ENCODE measurements at places on chromosomes 3 and 15. TPM values are rescaled to one million over a fixed set of nuclear protein-coding genes. Genes with fewer than 3 reads are reported as not detected.

CRTAP gene
- polyA plus RNA-seq = 191 TPM

OIP5 gene
- polyA plus RNA-seq = 8.6 TPM

ARID3B gene
- 9.6 TPM for polyA plus RNA-seq

DNA sequence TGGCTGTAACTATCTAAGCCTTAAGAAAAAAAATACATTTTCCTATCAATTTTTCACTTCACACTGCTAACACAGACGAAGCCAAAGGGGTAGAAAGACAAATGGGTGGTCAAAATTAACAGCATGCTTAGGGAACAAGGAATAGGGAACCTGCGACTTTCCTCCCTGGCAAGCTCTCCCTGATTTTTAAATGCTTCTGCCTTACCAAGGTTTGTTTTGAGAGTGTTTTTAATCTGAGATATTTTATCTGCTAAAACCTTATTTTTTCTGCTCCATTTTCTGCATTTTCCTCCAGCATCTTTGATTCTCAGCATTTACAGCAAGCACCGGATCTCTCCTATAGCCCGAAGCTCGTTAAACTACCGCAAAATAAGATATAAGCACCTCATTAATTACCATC is 214.4 kb downstream of the RORA start:
- no peak for DNase-seq

GOLGA8R gene
- polyA plus RNA-seq = 5.0 TPM

- no peak for DNase-seq
Observed at GRCh38 chr3:145911016-145911415, 250.0 kb downstream of the PLOD2 start.

- no peak for DNase-seq
Observed at GRCh38 chr3:180116658-180117057, 79.9 kb upstream of the PEX5L start.

- DNase-seq = no peak
Observed at GRCh38 chr15:66725464-66725785, 23.4 kb downstream of the SMAD6 start.

GRCh38 chr3:120470870-120471269 is 20.1 kb upstream of the FSTL1 start:
- DNase-seq = no peak

DNA sequence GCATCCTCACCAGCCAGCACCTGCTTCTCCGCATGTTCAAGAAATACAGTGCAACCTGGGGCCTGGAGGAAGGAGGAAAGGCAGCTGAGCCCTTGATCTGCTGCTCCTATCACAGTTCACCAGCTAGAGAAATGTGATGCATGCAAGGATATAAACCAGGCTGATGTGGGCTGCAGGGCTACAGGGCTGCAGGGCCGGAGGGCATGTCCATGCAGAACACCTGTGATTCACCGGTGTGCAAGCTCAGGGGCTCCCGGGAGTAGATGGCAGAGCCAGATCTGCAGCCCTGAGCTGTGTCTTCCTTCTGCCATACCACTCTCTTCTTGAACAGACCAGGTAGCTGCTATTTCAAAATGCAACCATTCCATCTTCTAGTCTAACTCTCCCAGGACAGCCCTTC is 84.9 kb downstream of the HMG20A start:
- DNase-seq = no peak

- DNase-seq = no peak
Observed at GRCh38 chr3:45803252-45803935, 7.1 kb upstream of the SLC6A20 start.

CADPS gene
- polyA plus RNA-seq = 2.9 TPM

DNA sequence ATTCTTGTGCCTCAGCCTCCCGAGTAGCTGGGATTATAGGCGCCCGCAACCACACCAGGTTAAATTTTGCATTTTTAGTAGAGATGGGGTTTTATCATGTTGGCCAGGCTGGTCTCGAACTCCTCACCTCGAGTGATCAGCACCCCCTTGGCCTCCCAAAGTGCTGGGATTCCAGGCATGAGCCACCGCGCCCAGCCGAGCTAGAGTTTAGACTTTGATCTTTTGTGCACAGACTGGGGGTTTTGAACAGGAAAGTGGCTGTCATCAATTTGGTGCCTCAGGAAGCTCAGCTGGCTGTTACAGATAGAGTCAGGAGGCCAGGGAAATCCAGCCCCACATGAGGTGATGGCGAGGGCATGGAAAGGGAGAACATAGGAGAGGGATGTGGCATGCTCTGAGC is 19.3 kb upstream of the IREB2 start:
- no peak for DNase-seq

ATP10A gene
- polyA plus RNA-seq = 4.7 TPM

DNA sequence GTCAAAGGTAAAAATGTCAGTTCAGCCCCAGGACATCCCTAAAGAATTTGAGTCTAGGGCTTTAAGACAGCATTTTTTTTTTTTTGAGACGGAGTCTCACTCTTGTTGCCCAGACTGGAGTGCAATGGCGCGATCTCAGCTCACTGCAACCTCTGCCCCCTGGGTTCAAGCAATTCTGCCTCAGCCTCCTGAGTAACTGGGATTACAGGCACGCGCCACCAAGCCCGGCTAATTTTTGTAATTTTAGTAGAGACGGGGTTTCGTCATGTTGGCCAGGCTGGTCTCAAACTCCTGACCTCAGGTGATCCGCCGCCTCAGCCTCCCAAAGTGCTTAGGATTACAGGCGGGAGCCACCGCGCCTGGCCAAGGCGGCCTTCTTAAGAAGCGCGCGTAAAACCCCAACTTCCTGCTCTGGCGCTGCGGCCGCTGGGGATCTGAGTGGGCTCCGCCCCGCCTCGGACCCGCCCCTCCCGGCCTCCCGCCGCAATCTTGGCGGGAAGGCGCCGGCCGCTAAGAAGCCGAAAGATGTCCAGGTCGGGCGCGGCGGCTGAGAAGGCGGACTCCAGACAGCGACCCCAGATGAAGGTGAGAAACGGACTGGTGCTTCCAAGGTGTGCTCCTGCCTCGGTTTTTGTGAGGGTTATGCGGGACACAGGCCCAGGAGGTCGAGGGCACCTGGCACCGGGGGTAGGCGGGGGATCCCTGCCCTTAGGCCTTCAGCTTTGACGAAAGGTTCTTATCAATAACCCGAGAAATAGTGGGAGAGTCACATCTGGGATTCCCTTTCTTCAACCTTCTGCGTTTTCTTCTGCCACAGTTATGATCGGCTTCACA is at the start of gene WDR76:
Gene WDR76 (plus strand): TSS at position 495 of the 834 bp plus-strand sequence. CDS start 31 bp downstream, at position 526.
- peak; percentile 48 for DNase-seq

PLCD1 gene
- polyA plus RNA-seq = 25.0 TPM

LRRN1 gene
- 17.6 TPM for polyA plus RNA-seq

GJD2 gene
- not detected for polyA plus RNA-seq

MAP1A gene
- polyA plus RNA-seq = 8.5 TPM

DNA sequence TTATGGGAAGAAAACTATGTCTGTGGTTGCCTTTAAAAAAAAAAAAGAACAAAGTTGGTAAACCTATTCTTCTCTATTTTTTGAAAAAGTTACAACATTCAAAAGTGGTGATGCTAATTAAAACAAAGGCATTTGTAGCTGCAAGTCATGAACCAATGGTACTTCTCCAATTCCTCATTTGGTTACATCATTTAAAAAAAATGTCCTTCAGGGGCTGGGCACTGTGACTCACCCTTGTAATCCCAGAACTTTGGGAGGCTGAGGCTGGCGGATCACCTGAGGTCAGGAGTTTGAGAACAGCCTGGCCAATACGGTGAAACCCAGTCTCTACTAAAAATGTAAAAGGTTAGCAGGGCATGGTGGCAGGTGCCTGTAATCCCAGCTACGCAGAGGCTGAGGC is 574.6 kb downstream of the VGLL3 start:
- DNase-seq = no peak

CYP1A2 gene
- polyA plus RNA-seq = 0.23 TPM

DNA sequence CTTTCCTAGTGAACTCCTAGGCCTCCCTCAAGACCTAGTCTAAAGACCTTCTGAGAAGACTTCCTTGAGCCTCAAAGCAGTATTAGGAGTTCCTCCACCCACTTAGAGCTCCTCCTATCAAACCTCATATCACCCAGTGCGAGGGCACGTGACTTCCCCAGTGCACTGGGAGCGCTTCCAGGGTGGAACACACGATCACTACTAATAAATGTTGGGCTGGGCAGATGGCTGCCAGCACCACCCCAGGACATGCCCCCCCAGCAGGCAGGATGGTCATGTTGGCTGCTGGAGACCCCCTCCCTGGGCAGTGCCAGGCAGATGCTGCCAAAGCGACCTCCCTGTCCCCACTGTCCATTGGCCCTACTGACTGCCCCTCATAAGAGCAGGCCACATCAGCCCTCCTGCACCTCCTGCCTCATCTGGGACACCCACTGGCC is 8.5 kb upstream of the PLXND1 start:
- DNase-seq = no peak

- DNase-seq = no peak
Observed at GRCh38 chr15:41866263-41866703, 27.6 kb downstream of the SPTBN5 start.

DNA sequence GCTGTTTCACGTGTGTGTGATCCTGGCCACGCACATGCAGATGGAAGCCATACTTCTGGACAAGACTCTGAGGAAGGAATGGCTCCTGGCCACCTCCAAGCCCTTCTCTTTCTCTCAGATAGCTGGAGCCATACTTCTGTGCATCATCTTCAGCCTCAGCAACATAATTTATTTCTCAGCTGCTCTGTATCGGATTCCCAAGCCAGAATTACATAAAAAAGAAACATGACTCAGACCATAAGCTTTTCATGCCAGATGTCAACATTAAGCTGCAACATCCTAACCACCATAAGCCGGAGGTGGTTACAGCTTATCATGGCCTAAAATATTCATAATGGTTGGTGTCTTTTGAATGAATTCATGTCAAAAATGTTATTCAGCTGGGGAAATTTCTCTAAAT is 10.6 kb upstream of the KIF23 start:
- no peak for DNase-seq

GRCh38 chr15:96324940-96325540 is 5.5 kb upstream of the NR2F2 start:
- peak; percentile 35 for DNase-seq

COX17 gene
- polyA plus RNA-seq = 42.3 TPM
